ENCODE measurements at places on chromosomes 16 and 17.

- DNase-seq: no peak
These were observed 34.0 kb downstream of the PLCD3 start for GRCh38 chr17:45098081-45098868.

DNA sequence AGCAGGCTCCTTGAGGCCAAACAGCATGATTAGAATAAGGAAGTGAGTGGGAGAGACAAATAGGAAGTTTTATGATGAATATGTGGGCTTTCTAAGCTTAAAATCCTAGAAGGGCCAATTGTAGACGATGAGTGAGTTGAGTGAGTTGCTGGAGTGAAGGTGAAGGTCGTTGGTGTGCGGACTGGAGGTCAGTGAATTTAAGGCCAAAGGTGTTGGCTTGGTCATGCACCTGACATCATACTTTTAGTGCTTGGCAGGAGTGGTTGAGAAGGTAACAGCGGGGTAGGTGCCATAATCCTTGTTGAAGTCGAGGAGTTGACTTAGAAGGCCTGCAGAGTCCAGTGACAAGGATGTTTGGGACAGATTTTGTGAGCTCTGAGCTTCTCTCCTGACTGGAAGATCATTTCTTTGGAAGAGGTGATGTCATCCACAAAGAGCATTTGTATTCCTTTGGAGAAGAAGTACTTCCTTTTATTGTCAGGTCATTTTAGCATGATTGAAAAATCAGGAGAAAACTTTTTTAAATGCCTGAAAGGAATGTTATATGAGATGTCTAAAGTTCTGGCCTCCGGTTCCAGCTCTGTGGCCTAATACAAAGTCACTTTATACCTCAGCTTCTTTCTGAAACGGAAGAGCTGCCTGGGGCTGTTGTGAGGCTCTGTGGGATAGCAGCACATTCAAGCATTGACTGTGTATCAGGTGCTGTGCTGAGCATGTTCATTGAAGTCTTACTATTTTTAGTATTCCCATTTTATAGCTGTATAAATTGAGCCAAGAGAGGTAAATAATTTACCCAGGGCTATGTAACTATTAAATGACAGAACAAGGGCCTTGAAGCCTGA, 53.6 kb upstream of the TBX2 start:
- DNase-seq: no peak

DNA sequence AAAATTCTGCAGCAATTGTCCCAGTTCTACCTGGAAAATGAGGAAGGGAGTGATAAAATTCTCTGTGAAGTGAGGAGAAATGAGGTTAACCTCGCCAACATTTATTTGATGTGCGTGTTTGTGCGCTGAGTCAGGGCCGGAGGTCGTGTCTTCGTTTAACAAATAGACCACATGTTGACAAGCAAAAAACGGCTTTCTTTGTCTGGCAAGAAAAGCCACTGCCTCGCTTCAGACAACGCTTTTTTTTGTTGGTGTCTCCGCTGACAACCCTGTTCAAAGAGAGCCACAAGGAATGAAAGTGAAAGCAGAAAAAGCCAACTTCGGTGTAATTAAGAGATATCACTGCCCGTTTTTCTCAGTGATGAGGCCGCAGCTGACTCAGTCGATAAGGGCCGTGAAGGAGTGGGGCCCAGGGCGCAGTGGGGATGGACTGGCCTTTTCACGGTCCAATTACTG, 510.6 kb downstream of the CDH13 start:
- DNase-seq: peak; percentile 30

GRCh38 chr16:68234188-68235107, 1.5 kb downstream of the ESRP2 start:
- peak; percentile 96 for DNase-seq

- no peak for DNase-seq
These were observed 34.2 kb downstream of the COPRS start for GRCh38 chr17:31824766-31825360.

DNA sequence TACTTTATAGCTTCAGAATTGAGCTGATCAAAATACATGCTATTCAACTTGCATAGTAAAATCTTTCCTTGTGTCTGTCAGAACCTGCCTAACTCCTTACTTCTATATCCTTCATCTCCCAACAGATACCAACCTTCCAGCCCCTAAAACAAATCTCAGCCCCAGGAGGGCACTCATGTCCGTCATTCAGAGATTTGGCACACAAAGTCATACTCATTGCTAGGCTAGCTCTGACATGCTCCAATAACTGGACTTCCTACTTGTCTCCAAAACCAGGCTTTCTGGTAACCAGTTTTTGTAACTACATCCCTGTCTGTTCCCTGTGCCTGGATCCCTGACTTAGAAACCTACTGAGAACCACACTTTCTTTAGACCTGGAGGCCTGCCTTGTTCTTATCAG, 37.5 kb upstream of the DHX40 start:
- no peak for DNase-seq

DNA sequence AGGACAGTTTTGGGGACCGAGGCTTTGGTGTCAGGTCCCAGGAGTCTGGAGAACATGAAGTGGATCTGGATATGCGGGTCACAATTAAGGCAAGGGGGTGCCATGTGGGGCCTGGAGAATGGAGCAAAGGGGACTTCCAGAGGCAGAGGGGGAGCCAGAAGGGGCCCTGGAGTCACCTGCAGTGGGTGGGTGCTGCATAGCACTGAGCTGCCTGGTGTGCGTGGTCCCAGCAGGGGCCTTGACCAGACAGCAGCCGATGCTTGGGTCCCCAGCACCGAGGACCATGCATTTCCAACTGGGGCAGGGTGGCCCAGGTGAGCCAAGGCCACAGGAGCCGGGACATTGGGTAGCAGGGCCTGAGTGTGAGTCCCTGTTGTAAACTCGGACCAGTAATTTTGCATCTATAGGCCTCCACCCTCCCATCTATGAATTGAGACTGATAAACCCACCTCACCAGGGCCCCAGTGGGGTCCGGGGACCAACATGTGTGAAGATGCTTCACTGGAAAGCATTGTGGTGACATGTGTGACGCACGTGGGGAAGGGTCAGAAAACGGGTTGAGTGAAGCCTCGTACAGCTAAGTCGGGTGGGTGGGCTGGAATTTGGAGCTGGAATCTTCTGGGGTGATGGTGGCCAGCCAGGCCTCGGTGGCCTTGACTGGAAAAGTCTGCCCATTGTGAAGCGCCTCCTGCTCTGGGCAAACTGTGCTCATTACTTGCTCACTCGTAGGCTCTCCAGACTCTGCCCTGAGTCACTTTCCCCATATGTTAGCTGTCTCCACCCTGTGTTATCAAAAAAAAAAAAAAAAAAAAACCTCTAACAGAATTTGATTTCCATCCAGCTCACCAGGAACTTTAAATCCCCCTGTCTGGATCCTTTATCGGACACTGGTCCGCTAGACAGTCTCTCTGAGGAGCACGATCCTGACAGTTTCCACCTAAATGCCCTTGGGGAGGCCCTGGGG, 90.5 kb upstream of the ZNF469 start:
- DNase-seq: no peak

DNA sequence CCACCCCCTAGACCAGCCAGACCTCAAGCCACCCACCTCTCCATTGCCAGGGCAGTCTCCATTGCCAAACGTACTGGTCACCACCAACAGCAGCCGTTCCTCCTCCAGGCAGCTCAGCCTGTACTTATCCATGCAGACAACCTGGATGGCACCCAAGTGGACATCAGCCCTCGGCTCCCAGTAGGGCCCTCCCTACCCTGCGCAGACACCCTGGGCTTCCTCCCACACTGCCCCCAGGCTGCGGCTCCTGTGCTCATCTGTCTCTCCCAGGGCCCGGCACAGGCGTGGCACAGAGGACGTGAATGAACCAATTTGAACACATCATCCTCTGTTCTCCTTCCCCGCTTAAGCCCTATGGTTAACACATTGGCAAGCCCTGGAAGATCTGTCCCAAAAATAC, 29.5 kb downstream of the NOS2 start:
- no peak for DNase-seq

- DNase-seq: peak; percentile 46
These were observed 125.4 kb upstream of the CHMP6 start for GRCh38 chr17:80866050-80866793.

DNA sequence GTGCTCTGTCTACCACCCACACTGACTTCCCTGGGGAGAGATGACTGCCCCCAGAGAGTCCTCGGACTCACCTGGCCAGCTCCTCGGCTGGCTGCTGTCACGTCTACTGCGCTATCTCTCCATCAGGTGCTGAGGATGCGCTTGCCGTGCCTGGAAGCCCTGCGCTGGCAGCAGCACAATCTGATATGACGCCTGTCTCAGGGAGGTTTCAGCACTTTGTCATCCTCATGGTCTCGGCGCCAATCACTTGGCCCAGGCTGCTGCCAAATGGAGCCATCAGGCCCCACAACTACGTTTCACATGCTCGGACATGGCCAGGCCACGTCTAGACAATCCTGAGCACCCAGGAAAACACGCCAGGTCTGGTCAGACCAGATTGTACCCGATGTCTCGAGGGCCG, 46.7 kb downstream of the FOXL1 start:
- no peak for DNase-seq

- peak; percentile 59 for DNase-seq
These were observed 166.3 kb downstream of the ANKFN1 start for GRCh38 chr17:56319531-56319930.

DNA sequence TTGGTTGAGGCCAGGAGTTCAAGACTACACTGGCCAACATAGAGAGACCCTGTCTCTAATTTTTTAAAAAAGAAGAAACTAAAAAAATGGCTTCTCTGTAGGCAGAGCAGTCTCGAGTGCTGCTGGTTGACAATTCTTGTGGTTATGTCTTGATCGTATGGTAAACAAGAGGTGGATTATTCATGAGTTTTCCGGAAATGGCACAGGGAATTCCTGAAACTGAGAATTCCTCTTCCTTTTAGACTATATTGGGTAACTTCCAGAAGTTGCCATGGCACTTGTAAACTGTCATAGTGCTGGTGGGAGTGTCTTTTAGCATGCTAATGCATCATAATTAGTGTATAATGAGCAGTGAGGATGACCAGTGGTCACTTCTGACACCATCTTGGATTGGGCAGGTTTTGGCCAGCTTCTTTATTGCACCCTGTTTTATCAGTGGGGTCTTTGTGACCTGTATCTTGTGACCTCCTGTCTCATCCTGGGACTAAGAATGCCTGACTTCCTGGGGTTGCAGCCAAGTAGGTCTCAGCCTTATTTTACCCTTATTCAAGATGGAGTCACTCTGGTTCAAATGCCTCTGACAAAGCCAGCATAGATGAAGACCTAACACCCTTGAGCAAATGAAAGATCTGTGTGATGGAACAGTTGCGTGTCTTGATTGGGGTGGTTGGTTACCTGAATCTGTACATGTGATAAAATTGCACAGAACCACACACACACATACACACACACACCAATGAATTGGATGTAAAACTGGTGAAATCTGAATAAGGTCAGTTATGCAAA, 30.2 kb downstream of the BMERB1 start:
- no peak for DNase-seq

- no peak for DNase-seq
These were observed 10.0 kb downstream of the ALDH3A1 start for GRCh38 chr17:19738073-19738449.

DNA sequence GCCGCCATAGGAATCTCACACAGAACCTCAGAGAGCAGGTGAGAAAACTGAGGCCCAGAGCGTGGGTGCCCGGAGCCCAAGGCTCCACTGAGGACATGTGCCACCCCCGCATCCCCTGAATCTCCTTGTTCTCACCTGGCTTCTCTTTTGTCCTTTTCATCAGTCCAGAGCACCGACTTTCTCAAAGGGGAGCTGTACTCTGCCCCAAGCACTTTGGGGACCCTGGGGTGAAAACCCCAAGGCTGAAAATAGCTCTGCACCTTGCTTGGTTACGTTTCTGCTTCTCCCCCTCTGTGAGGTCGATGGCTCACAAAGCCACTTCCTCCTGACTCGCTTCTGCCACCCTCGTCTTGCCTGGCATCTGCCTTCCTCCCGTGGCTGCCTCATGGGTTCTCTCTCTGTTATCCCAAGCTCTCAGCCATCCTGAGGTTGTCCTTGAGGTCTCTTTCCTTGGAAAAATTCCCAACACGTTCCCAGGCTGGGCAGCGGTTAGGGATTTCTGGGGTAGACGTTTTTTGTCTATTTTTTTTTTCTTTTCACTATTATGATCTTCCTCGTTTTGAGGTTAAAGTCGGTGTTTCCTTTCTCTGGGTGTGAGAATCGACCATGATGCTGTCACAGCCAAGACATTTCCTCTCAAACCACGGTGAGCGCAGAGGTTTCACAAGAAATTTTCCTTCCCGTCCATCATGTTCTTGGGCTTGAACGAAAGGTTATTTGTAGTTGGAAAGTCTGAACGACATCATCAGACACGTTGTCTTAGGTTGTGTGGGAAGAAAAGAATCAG, 37.2 kb downstream of the IRF8 start:
- DNase-seq: no peak

GRCh38 chr16:70572050-70572925, 48.7 kb downstream of the SF3B3 start:
- DNase-seq: no peak

- DNase-seq: no peak
These were observed 253.3 kb downstream of the SOX9 start for GRCh38 chr17:72373910-72374741.

DNA sequence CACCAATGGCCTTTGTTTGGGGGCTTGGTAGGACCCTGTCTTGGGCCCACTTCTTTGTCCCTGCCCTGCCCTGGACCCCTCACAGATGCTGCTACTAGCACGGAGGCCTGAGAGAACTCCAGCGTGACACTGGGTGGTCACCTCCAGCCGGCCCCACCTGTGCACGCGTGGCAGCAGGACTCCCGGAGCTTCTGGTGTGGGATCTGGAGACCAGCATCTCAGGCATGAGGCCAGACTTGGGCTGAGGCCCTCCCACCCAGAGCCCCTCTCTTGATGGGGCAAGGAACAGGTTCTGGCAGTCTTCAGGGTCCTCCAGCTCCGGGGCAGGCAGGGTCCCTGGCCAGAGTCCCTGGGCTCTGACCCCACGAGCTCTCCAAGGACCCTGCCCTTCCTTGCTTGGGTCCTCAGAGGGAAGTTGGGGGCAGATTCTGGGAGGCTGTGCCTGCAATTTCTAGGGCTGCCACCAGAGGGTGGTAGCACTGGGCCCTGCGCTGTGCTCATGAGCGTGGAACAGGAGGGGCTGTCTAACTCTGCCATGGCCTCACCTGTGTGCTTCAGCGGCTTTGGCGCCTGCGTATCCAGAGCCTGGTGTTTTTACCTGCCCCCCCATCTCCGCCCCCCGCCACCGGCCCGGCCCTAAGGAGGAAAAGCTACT, 3.1 kb upstream of the BAIAP3 start:
- DNase-seq: no peak

DNA sequence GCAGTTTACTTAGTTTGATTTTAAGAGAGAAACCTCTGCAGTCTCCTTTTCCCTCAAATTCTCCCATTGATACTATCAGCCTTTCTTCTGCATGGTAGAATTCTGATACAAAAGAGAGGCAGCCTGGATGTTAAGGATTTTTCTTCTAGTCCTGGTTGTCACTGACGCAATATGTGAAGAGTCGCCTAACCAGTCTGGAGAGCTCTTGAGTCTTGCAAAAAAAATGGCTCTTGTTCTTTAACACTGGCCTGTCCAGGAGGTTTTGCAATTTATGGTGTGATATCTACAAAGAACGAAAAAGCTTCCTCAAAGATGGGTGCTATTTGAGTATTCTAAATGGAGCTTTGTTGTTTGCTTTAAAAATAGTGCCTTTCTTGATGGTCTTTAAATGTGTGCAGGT, 28.9 kb downstream of the COX10 start:
- DNase-seq: no peak
